NCI-H2081 treated with DMSO at 0.1 percent for 48 hours (cell line): ENCODE measurements at places on chromosomes 16 and 17.

- no peak for DNase-seq
Observed at GRCh38 chr17:82627405-82627804, 20.8 kb downstream of the WDR45B start.

DNA sequence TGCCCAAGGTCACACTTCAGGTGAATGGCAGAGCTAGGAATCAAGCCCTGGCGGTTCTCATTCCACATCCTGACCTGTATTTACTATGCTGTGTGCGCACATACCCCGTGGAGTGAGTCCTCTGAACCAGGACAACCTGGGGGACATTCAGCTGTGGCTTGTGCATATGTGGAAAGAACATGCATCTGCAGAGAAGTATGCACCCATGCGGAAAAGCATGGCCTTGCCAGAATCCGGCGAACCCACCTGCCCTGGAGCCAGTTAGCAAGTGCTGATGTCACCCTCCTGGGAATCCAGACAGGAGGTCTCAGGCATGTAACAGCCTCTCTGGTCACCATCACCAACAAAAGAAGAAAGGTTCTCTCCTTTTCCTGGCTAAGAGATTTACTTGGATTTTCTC lies 1.9 kb downstream of the RASL10B start:
- no peak for DNase-seq

GRCh38 chr16:2077696-2078095 lies 29.9 kb downstream of the TSC2 start:
- no peak for DNase-seq

DNA sequence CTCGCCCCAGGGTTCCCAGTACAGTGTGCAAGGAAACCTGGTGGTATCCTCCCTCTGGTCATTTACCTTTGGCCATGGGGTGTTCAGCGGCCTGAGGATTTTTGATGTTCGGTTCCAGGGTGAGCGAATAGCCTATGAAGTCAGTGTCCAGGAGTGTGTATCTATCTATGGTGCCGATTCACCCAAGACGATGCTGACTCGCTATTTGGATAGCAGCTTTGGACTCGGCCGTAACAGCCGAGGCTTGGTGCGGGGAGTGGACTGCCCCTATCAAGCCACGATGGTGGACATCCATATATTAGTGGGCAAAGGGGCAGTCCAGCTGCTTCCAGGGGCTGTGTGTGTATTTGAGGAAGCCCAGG lies 1.2 kb downstream of the AOC2 start:
- no peak for DNase-seq

DNA sequence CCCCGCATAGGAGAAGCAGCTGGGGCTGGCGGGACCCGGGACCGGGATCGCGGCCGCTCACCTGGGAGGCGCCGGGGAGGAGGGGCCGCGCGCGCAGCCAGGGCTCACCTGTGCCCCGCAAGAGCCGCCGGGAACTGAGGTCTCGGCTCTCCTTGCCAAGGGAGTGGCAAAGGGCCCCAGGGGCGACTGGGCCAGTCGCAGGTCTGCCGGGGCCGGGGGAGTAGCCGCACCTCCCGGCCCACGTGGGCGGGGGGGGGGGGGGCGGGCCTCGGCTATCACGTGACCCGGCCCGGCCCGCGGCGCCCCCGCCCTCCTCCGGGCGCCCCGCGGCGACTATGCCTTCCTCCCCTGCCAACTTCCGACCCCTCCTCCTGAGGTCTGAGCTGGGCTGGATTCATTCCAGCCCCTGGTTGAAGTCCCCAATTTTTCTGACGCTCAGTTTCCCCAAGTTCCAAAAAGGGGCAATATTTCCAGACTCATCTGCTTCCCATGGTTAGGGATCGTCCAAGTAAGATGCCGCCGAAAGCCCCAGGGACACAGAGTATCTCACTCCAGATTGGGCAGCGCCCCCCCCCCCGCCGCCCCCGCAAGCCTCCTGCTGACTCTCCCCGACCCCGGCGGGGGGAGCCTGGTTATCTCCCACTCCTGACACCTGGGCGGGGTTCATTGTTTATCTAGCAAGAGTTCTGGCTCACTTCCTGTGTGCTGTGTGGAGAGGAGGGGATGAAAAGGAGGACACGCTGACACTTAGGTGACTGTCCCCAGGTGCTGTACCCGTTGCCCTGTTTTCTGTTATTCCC lies at the start of gene TMC6:
Gene TMC6, minus strand, starts transcription at position 205 of the 800 bp plus-strand sequence. CDS start 1,923 bp downstream, outside the sequence.
- no peak for DNase-seq

DNA sequence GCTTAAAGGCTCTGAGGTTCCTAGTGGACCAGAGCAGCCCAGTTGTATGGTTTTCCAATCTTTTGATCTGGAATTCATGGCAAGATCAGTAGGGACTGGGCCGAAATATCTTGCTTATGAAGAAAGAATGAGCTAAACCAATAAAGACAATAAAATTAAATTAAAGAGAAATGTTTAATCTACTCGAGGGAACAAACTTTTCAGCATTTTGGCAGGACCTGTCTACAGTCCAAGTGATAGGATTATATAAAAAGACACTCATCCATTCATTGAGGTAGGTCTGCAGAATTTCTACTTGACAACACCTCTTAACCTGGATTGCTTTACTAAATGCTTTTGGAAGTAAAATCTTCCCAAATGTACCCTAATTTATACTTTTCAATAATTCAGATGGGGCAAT lies 113.6 kb downstream of the AXIN2 start:
- DNase-seq = no peak

- DNase-seq = no peak
Observed at GRCh38 chr16:85378145-85379040, 234.7 kb upstream of the GSE1 start.

GRCh38 chr16:17224350-17224749 lies 246.4 kb downstream of the XYLT1 start:
- DNase-seq = no peak

DNA sequence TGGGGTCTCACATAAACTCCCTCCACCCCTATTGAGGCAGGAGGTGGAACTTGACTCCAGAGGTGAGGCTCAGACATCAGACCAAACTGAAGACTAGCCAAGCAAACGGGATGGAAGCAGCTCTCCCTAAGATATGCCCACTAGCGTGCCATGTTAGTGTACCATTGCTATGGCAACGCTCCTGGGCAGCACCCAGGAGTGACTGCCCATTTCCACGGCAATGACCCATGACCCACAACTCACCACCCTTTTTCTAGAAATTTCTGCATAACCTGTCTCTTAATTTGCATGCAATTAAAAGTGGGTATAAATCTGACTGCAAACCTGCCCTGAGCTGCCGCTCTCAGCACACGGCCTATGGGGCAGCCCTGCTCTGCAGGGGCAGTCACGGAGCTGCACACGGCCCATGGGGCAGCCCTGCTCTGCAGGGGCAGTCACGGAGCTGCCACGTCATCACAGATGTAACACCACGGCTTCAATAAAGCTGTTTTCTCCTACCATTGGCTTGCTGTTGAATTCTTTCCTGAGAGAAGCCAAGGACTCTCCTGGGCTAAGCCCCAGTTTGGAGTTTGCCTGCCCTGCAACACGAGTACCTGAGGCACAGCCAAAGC lies 164.3 kb downstream of the RBFOX3 start:
- DNase-seq = no peak

DNA sequence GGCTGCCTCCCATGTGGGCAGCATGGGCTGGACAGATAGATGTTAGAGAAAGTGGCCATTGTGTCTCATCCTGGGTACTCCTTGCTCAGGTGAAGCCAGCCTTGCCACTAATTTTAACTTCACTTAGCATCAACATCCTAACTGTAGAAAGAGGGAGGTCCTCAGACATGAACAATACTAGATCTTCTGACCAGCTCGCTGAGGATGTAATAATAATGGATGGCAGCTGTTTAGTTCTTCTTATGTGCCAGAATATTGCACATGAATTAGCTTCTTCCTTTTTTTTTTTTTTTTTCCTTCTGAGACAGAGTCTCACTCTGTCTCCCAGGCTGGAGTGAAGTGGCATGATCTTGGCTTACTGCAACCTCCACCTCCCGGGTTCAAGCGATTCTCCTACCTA lies 232.4 kb downstream of the CCDC182 start:
- no peak for DNase-seq

- no peak for DNase-seq
Observed at GRCh38 chr17:1661045-1661444, 11.4 kb upstream of the RILP start.

DNA sequence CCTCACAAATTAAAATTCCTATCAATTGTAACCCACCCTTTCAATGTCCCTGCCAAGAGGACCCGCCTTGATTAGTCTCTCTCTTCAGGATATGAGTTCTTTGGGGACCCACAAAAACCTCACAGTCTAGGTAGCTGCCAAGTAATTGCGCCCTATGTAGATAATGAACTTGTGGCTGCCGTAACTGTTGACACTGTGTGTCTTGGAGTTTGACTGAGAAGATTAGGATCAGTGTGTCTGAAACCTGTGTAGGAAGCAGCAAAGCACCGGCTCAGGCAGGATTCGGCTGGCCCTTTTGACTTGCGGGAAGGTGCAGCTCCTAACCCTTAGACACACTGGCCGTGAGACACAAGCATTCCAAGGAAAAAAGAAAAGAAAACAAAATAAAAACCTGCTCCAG lies 17.8 kb upstream of the SLC6A4 start:
- no peak for DNase-seq

- no peak for DNase-seq
Observed at GRCh38 chr17:42038221-42038973, 12.0 kb downstream of the C17orf113 start.

DNA sequence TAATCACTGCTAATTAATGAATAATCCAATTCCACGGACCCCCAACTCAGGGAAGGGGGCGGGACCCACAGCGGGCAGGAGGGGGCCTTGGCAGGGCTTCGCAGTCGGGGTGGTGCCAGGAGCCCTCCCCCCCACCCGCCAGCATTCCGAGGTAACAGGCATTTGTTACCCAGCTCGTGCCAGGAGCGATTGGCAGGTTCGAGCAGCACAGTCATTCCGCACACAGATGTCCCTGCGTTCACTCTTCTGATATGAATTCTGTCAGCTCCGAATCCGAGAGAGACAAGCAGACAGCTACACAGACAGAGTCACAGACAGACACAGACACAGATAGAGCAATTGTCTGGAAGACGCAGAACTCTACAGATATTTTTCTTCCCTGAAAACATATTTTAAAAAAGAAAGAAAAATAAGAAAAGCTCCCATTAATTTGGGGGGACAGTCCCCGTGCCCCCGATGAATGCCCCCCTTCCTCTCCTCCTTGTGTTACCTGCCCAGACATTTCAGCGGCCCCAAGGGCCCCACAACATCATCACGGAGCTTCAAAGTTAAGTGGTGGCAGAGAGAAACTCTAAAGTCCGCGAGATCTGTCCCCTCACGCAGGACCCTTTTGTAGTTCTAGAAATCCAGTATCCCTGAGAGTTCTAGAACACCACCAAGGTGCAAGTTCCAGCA lies 10.2 kb downstream of the NEUROD2 start:
- no peak for DNase-seq
